Activated naive CD4-positive, alpha-beta T cell treated with Interleukin-2 at 50 U/mL for 16 hours (primary cell): ENCODE measurements at places on chromosomes 7 and 10.

- no peak for DNase-seq
Measured at GRCh38 chr10:109859221-109859620, 64.1 kb downstream of the XPNPEP1 start.

DNA sequence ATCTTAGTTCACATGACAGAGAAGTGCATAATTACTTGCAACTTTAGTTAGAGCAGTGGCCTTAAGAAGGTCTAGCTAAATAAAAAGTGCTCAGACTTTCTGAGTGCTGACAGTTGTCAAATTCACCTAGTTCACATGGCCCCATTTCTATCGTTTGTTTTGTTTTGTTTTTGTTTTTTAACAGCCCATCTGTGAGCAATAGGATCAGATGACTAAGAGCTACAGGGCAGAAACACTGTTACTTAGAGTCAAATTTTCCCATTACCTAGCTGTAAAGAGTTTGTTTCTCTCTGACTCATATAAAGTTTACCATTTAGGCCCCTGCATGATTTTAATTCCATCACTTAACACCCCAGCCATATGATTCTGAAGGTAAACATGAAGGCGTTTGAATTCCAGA is 18.8 kb downstream of the CAV1 start:
- no peak for DNase-seq

DNA sequence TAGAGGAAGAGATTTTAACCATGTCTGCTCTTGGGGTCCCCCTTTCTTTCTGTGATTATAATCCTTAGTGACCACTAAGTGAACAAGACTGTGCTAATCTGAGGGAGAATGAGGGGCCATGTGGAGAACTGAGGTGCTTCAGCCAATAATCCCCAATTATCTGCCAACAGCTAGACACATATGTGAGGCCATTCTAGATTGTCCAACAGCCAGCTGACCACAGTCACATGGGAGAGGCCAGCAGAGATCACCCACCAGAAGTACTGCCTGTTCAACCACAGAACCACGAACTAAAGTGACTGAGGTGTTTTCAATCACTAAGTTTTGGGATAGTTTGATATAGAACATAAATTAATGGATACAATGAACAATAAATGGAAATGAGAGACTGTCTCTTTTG is 74.3 kb downstream of the SEMA3E start:
- DNase-seq = no peak

GRCh38 chr10:99297033-99297432 is 32.1 kb upstream of the CNNM1 start:
- DNase-seq = no peak

DNA sequence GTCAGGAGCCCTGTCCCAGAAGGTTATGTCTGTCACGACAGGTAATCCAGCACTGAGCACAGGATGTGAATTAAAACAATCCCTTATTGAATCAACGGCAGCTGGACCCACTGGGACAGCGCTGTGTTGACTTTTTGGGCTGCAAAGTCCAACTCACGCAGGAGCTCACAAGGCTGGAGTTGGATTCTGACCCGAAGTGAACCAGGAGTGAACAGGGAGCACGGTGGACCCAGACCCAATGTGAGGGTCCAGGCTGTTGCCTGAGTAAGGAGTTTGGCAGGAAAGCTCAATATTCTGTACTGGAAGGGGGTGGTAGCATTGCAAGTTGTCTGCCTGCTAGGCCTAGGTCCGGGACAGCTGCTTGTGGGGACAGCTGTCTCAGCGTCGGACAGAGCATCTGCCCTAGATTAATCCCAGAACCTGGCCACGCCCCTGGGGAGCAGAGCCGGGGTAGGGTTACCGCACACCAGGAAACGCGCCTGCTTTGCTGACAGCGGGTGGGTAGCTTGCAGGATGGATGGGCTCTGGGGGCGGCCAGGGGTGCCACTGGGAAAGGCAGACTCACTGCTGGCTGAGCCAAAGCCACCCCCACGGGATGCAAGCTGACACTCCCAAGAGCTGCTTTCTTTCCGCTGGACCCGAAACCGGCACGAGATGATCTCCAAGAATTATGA is 24.0 kb downstream of the COL26A1 start:
- no peak for DNase-seq
